Thoracic aorta (tissue), 2 donors: ENCODE measurements at places on chromosomes 3 and 15. TPM values are rescaled to one million over a fixed set of nuclear protein-coding genes. Genes with fewer than 3 reads are reported as not detected.

Gene CPNE4
- 0.54 TPM for total RNA-seq

Gene P2RY13
- total RNA-seq, result 3.0 TPM

Gene NR2E3
- 0.27 TPM for total RNA-seq

Gene PCOLCE2
- total RNA-seq, result 122 TPM

DNA sequence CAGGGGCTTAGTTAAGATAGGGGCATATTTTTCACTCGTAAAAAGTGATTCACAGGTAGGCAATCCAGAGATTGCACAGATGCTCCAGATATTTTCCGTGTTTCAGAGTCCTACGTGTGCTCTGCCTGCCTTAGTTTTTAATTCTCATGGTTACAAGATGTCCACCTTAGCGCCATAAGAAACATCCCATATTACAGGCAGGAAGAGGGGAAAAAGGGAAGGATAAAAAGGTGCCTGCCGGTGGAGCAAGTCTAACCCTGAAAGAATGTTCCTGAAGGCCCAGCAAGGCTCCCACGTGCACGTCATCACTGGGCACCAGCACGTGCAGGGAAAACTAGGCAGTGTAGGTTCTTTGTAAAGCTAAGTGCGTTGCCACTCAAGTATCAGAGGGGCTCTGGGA, 10.1 kb upstream of the MOBP start:
- H3K27ac ChIP-seq, result no peak overlapping the region
- no peaks in the 10 kb centered on the region for H3K4me1 ChIP-seq
- no peaks in the 10 kb centered on the region for H3K27me3 ChIP-seq
- no peaks in the 10 kb centered on the region for H3K36me3 ChIP-seq

DNA sequence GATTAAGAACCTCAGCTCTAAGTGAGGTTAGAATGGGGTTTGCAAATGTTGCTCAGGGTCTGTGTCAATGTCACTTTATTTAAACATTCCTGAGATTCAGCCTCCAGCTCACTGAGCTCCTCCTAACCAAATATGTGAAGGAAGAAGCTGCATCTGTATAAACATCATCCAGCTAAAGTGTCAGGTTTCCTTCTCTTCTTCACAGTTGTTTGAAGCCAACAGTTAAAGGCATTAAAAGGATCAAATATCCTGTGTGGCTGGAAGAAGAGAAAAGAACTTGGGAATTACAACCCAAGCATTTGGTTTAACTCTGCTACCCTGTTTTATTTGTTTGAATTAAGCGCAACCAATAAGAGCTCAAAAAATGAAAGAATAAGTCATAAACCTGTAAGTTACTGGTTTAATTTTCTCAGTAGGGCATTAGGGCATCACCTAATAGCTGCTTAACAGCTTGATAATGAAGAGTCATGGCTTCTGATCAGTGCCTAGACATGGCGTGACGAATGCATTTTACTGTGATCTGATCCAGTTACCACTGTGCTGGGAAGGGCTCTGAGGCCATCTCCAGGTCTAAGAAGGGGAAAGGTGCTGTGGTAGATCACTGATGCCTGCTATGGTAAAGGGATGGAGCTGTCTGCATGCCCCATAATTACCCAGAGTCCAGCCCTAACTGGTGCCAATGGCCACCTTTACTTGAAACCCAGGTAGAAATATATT, 165.7 kb upstream of the TSC22D2 start:
- DNase-seq, result no peak
- no peaks in the 10 kb centered on the region for H3K36me3 ChIP-seq
- H3K4me1 ChIP-seq, result peaks cover 19% of the 10 kb centered on the region

GRCh38 chr3:117463276-117464115, 753.9 kb downstream of the TUSC7 start:
- no peaks in the 10 kb centered on the region for H3K36me3 ChIP-seq
- DNase-seq, result no peak
- H3K27me3 ChIP-seq, result no peaks in the 10 kb centered on the region
- H3K4me3 ChIP-seq, result no peak overlapping the region

DNA sequence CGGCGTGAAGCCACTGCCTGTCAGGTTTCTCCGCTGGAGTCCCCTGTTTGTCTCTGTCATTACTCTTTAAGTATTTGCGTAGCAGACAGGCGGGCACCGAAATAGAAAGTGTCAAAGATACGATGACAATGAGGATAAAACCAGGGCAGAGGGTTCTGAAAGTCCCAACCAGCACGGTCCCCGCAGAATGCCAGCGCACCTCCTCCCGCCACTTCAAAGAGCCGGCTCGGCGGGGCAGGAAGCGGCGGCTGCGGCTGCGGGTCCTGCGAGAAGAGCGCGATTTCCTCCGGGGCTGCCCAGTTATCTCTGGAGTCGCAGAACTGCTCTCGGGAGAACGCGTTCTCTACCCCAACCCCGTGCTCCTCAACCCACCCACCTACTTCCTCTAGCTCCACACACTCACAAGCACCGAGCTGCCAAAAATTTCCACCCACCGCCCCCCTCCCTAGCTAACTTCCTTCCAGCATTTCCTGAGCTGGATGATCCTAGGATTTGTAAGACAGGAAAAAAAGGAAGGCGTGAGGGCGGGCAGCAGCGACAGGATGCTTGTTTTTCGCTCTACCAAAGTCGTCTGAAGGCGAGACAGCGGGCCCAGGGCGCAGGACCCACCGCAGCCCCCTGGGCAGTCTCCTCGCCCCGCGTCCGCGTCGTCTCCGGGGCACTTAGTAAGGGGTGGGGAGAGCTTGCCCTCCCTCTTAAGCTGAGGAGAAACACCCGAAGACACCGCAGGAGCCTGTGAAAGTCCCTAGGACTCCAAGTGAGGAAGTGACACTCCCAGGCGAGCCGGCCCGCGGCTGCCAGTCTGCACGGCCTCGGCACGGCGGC, at the start of gene ARHGAP31:
ARHGAP31 (plus strand) TSS at position 513 of the 825 bp plus-strand sequence. CDS start 522 bp downstream, outside the sequence.
- no peaks in the 10 kb centered on the region for H3K36me3 ChIP-seq
- no peaks in the 10 kb centered on the region for H3K27me3 ChIP-seq
- peak within 1 kb of the TSS; percentile 93 for H3K27ac ChIP-seq
- no peak for DNase-seq

DNA sequence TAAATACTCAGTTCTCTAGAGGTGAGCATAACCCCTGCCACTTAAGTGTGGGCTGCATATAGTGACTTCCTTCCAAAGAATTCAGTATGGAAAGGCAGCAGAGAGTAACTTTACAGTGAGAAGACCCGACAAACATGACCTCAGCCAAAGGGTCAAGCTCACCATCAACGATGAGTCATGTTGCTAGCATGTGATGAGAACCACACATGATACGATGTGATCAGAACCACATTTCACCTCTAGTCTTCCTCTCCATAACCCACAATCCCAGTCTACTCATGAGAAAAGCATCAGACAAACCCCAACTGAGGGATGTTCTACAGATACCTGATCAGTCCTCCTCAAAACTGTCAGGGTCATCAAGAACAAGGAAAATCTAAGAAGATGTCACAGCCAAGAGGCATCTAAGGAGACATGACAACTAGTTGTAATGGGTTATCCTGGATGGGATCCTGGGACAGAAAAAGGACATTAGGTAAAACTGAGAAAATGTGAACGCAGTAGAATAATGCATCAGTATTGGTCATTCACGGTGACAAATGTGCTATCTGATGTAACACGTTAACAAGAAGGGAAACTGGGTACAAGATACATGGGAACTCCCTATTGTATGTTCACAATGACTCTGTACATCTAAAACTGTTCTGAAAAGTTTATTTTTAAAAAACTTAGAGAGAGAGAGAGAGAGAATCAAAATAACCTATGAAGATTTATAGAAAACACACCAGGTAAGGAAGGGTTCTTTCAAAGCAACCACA, 28.3 kb downstream of the SEC61A1 start:
- H3K27me3 ChIP-seq, result no peaks in the 10 kb centered on the region
- H3K4me1 ChIP-seq, result peaks cover 5% of the 10 kb centered on the region
- no peak overlapping the region for H3K27ac ChIP-seq
- no peak overlapping the region for H3K4me3 ChIP-seq
- no peak for DNase-seq

GRCh38 chr3:124576565-124577493, 153.4 kb upstream of the UMPS start:
- H3K27ac ChIP-seq, result no peak overlapping the region
- DNase-seq, result no peak
- no peaks in the 10 kb centered on the region for H3K36me3 ChIP-seq
- no peak overlapping the region for H3K4me3 ChIP-seq
- H3K27me3 ChIP-seq, result no peaks in the 10 kb centered on the region

GRCh38 chr3:135499426-135499825, 466.1 kb upstream of the PPP2R3A start:
- no peaks in the 10 kb centered on the region for H3K4me1 ChIP-seq
- H3K36me3 ChIP-seq, result no peaks in the 10 kb centered on the region
- no peak for DNase-seq

GRCh38 chr3:117102426-117102825, 392.8 kb downstream of the TUSC7 start:
- H3K4me3 ChIP-seq, result no peak overlapping the region
- no peak overlapping the region for H3K27ac ChIP-seq
- DNase-seq, result no peak
- no peaks in the 10 kb centered on the region for H3K27me3 ChIP-seq

- H3K4me1 ChIP-seq, result peaks cover 34% of the 10 kb centered on the region
- H3K27me3 ChIP-seq, result no peaks in the 10 kb centered on the region
- DNase-seq, result peak; percentile 77
- peak overlapping the region; percentile 48 for H3K27ac ChIP-seq
- H3K4me3 ChIP-seq, result peak overlapping the region; percentile 62
- no peaks in the 10 kb centered on the region for H3K36me3 ChIP-seq
These were observed 43.8 kb downstream of the SPSB4 start for GRCh38 chr3:141094790-141095545.

GRCh38 chr3:72262736-72263135, 477.8 kb upstream of the PROK2 start:
- H3K4me3 ChIP-seq, result no peak overlapping the region
- no peaks in the 10 kb centered on the region for H3K36me3 ChIP-seq
- H3K27ac ChIP-seq, result no peak overlapping the region
- no peaks in the 10 kb centered on the region for H3K27me3 ChIP-seq
- peaks cover 48% of the 10 kb centered on the region for H3K4me1 ChIP-seq

GRCh38 chr3:118772547-118773011, 262.1 kb downstream of the IGSF11 start:
- no peak overlapping the region for H3K27ac ChIP-seq
- H3K4me1 ChIP-seq, result no peaks in the 10 kb centered on the region
- H3K36me3 ChIP-seq, result no peaks in the 10 kb centered on the region
- no peak for DNase-seq

DNA sequence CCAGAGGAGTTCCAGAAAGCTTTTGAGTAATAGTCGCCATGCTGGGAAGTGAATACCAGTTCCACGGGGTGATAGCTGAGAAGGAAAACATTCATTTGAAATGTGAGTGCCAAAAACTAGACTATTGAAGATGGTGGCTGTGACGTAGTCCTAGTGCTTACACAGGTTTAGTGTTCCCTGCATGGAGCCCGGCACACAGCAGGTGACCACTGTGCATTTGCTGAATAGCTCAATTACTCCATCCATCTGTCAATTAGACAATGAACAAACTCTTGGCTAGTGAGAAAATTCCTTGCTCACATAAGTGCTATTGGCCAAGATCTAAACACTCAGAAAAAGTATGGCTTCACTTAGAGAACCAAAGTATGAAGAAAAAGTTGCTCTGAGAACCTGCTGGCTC, 448.1 kb upstream of the WNT5A start:
- H3K36me3 ChIP-seq, result no peaks in the 10 kb centered on the region
- no peak overlapping the region for H3K27ac ChIP-seq
- no peaks in the 10 kb centered on the region for H3K4me1 ChIP-seq

DNA sequence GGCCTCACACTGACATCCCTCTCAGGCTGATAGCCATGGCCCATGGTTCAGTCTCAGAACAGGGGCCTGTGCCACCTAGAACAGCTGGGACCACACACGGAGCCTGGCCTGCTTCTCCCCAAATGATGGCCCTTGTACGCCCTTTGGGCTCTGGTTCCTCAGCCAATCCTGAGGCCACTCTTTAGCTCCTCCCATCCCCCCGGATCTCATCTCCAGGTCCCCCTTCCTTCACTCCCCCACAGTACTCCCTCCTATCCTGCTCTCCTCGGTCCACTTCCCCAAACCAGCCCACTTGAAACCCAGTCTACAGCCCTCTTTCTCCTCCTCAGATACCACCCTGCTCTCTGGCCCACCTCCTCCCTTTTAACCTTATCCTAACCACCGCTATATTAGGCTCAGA, 17.8 kb upstream of the ZFYVE19 start:
- DNase-seq, result no peak
- H3K27ac ChIP-seq, result no peak overlapping the region
- H3K36me3 ChIP-seq, result no peaks in the 10 kb centered on the region
- H3K4me3 ChIP-seq, result no peak overlapping the region
- H3K4me1 ChIP-seq, result peaks cover 15% of the 10 kb centered on the region
- H3K27me3 ChIP-seq, result no peaks in the 10 kb centered on the region

GRCh38 chr3:71628522-71628921, 45.0 kb upstream of the FOXP1 start:
- H3K4me1 ChIP-seq, result no peaks in the 10 kb centered on the region
- no peaks in the 10 kb centered on the region for H3K36me3 ChIP-seq
- DNase-seq, result no peak
- no peak overlapping the region for H3K27ac ChIP-seq
- no peaks in the 10 kb centered on the region for H3K27me3 ChIP-seq
- H3K4me3 ChIP-seq, result no peak overlapping the region

DNA sequence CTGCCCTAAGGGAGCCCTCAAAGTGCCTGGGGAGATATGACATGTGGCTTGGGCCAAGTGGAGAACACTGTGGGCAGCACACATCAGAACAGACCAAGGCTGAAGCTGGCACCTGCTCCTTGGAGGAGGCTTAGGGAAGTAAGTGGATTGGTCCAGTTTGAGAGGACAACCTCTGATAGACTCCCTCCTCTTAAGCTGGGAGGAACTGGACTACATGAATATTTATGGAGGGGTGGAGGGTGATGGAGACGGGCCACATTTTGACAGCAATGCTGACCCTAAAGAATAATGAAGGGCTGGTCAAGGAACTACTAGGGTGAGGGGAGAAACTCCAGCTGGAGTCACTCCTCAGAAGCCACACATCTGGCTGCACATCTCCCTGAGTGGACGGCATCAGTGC, 6.5 kb upstream of the CD276 start:
- no peaks in the 10 kb centered on the region for H3K36me3 ChIP-seq
- no peaks in the 10 kb centered on the region for H3K27me3 ChIP-seq
- H3K4me1 ChIP-seq, result no peaks in the 10 kb centered on the region
- no peak for DNase-seq

DNA sequence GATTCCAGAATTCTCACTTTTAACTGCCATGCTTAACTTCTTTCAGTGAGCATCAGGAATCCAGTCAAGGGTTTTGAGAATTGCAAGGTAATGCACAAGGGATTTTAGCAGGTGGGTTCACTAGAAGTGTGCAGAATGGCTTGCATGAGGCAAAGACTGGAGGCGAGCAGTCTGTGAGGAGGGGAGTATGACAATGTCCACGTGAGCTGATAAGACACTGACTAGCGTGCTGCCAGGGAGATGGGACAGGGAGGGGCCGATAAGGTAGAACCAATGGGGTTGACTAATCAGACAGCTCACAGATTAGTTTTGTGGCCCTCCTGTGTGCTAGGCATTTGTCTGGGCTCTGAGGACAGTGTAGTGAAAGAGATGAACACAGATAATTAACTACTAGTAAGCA, 102.0 kb upstream of the DAZL start:
- no peaks in the 10 kb centered on the region for H3K27me3 ChIP-seq
- H3K4me1 ChIP-seq, result no peaks in the 10 kb centered on the region
- H3K4me3 ChIP-seq, result no peak overlapping the region
- DNase-seq, result no peak

GRCh38 chr3:143071776-143072175, 47.8 kb upstream of the CHST2 start:
- H3K36me3 ChIP-seq, result no peaks in the 10 kb centered on the region
- H3K27me3 ChIP-seq, result no peaks in the 10 kb centered on the region
- H3K4me3 ChIP-seq, result no peak overlapping the region
- H3K4me1 ChIP-seq, result no peaks in the 10 kb centered on the region
- no peak overlapping the region for H3K27ac ChIP-seq
- no peak for DNase-seq
